ENCODE measurements at places on chromosomes 16 and 17.

- DNase-seq: no peak
Observed at GRCh38 chr17:15965528-15965927, 20.6 kb downstream of the ADORA2B start.

DNA sequence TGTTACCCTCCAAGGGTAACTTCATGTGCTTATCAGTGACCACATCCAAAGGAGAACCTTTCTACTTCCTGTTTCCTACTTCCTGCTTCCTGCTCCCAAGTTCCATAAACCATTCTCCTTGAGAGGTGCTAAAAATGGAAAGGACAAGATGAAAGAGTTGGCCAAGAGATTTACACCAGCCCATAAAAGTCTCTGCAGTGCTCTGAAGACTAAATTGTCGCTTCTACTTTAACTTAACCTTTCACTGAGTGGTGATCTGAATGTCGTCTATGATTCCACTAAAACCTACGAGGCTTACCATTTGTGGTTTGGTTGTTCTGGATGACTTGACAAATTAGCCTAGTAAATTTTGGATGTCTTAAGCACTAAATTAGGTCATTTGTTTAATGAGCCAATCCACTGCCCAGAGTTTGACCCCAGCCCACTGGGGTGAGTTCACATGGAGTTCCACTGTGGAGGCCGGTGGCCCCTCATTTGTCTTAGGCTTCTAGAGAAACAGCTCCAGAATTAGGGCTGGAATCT, 333.1 kb downstream of the FOXL1 start:
- DNase-seq: no peak

GRCh38 chr16:9251026-9251425, 159.6 kb downstream of the HAPSTR1 start:
- DNase-seq: no peak

- DNase-seq: no peak
Observed at GRCh38 chr16:17367923-17368322, 102.8 kb downstream of the XYLT1 start.

- no peak for DNase-seq
Observed at GRCh38 chr17:80068301-80069222, 32.1 kb downstream of the CCDC40 start.

GRCh38 chr16:77169650-77170236, 21.2 kb upstream of the MON1B start:
- DNase-seq: no peak

DNA sequence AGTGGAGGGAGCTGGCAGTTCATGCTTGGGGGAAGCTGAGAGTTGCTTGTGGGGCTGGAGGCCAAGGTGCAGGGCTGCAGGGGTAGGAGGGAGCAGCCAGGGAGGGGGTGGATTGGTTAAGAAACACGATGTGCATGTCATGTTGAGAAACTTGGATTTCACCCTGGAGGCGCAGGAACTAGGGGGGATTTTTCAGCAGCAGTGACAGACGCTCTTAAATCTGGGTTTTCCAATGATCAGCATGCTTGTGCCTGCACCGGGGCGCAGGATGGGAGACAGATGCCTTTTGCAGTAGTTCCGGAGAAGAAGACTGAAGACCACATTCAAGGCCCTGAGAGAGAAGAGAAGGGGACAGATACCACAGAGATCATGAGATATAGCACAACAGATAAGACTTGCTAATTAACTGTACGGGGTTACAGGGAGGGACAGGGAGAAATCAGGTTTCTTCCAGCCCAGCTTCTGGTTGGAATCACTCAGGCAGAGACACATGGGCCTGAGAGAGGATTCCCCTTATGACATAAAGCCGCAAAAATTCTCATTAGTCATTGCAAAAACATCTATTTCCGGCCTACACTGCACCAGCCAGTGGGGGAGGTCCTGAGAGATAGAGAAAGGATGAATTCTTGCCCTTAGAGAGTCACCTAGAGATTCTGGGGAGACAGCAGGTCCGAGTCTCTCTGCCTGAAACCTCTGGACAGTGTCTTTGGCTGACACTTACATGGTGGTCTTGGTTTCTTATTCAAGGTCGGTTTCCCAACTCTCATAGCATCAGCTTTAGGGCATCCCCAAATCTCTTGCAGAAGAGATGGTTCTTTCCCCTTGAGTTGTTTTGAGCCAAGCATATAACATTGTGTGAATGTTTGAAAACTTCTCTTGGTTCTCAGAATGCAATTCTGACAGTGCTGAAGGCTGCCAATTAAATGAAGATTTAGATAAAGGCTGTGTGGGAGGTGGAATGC, 27.1 kb downstream of the CDH13 start:
- no peak for DNase-seq

DNA sequence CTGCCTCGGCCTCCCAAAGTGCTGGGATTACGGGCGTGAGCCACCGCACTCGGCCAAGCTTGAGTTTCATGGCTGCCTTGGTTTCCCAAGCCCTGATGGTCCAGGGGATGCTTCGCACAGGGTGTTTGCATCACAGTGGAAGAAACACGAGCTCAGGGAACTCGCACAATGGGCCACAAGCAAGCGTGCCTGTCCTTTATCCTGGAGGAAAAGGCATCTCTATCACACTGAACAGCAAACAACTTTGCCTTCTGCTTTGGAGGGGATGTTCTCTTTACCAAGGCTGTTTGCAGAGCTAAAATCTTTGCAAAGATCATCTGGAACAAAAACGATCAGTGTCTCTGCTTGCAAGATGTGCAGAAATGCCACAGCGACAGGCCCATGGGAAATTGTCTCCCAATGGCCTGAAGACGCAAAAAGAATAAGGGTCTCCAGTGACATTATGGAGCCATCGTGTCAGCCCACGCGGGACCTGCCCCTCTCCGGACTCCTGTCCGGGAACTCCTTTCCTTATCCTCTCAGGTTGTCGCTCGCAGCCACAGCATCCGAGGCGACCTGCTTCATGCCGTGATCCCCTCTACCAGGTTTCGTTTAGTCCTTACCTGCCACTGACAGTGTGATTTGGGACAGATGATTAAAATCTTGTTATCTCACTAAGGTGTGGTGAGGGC, 44.1 kb upstream of the CBFA2T3 start:
- no peak for DNase-seq

DNA sequence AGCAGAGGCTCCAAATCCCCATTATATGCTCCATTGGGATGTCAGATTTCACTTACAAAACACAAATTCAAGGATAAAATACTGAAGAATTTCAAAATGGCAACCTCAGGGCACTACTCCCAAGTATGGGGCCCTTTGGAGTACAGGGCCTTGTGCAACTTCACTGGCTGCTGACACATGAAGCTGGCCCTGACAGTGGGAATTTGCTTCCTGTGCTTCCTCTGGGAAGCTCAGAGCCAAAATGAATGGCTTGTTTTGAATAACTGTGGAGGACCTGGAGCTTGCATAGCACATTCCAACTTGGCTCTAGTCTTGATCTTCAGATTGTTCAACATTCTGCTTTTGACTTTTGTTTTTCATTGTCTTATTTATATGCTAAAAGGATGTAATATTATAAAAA, 52.3 kb upstream of the HNF1B start:
- no peak for DNase-seq

- DNase-seq: no peak
Observed at GRCh38 chr16:79850348-79850747, 249.8 kb upstream of the MAF start.

- DNase-seq: no peak
Observed at GRCh38 chr16:64540434-64540833, 581.4 kb downstream of the CDH11 start.

- DNase-seq: no peak
Observed at GRCh38 chr17:28712032-28712704, 480 bp upstream of the PROCA1 start.

- DNase-seq: no peak
Observed at GRCh38 chr16:56312028-56312300, 113.4 kb downstream of the AMFR start.
